ENCODE measurements at places on chromosomes 13 and 19.

GRCh38 chr19:38519168-38519567 is 85.7 kb downstream of the RYR1 start:
- no peak for DNase-seq

DNA sequence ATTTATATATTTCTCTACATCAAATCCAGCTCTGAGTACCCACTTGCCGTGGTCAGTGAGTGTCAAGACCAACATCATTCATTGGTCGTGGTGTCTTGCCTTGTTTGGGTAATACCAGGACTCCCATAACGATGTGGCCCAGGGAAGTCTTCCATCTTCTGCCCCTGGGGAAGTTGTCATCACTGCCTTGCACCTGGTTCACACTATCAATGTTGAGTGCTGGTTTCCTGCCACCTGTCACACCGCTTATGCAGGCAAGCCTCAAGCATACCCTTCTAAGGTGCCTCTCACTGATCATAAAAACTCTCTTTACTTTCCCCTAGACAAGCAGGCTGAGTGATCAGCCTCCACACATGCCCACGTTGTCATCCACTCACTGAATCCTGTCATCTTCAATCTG is 382.4 kb downstream of the KCTD12 start:
- no peak for DNase-seq

DNA sequence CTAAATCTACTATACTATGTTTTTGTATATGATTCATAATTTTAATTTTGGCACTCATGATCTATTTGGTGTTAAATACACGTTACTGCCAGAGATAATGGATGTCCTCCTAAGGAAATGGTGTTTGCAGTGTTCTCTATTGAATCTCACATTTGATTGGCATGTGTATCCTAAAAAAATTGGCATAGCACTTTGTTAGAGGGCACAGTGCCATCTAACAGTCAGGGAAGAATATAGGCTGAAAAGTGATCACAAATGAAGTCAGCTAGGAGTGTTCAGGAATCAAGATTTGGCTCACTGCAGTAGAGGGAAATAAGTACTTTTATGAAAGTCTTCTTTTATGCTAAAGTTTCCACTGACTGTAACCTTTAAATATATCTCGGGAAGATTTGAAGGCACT is 624.6 kb downstream of the GPC6 start:
- no peak for DNase-seq

DNA sequence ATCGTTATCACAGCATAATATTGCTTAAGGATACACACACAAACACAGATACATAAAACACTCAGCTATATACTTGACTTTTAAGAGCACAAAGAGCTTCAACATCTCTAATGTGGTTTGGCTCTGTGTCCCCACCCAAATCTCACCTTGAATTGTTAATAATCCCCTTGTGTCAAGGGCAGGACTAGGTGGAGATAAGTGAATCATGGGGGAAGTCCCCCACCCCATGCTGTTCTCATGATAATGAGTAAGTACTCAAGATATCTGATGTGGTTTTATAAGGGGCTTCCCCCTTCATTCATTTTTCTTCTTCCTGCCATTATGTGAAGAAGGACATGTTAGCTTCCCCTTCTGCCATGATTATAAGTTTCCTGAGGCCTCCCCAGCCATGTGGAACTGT is 481.4 kb downstream of the PCDH9 start:
- no peak for DNase-seq

DNA sequence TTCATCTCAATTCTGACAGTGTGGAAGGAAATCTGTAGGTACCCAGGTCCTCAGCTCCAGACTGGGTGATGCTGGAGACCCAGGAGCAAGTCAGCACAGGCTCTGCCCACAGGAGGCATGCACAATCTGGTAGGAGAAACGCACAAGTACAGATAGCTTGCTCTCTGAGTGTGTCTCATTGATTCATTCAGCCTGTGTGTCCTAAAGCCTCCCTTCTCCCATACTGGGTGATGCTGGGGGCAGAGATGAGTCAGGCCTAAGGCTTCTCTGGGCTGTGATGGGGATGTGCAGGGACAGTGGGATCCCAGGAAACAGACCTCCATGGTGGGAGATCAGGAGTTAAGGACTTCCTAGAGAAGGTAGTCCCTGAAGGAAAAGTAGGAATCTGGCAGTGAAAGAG is 6.8 kb downstream of the ZNF526 start:
- DNase-seq: no peak

Measured in C1 segment of cervical spinal cord (tissue), 14 donors.